GM13977 (cell line): ENCODE measurements at places on chromosomes 6 and 20.

- DNase-seq: no peak
These were observed 182.5 kb downstream of the GJA10 start for GRCh38 chr6:90076511-90077415.

- DNase-seq: no peak
These were observed 86.9 kb downstream of the PLEKHG1 start for GRCh38 chr6:150686566-150686965.

- no peak for DNase-seq
These were observed 21.6 kb downstream of the CMTR1 start for GRCh38 chr6:37454420-37455140.

DNA sequence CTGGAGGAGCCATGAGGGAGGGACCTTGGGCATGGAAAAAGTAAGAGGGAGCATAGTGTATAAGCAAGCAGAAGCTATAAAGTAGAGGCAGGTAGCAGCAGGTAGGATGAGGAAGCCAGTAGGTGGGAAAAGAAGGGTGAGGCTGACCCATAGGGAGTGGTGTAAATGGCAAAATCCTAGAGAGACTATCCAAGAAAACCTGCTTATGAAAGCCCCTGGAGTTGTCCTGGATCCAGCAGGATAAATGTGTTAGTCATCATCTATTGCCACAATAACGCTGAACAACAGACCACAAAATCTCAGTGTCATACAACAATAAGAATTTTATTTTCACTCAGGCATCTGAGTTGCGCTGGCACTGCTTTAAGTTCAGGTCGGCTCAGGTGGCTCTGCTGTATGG lies 30.2 kb downstream of the CHD6 start:
- DNase-seq: no peak
